DND-41 (cell line): ENCODE measurements at places on chromosomes 6 and 20.

GRCh38 chr6:101760843-101761621 lies 367.5 kb downstream of the GRIK2 start:
- DNase-seq = no peak
- H3K27me3 ChIP-seq = no peaks in the 10 kb centered on the region
- H3K4me1 ChIP-seq = no peaks in the 10 kb centered on the region
- H3K4me3 ChIP-seq = no peak overlapping the region
- H3K36me3 ChIP-seq = no peaks in the 10 kb centered on the region
- H3K27ac ChIP-seq = no peak overlapping the region

GRCh38 chr20:11379257-11380011 lies 538.3 kb upstream of the BTBD3 start:
- no peak overlapping the region for H3K27ac ChIP-seq
- no peaks in the 10 kb centered on the region for H3K27me3 ChIP-seq
- no peaks in the 10 kb centered on the region for H3K4me1 ChIP-seq
- H3K36me3 ChIP-seq = no peaks in the 10 kb centered on the region

GRCh38 chr20:53195876-53196610 lies 223.9 kb downstream of the TSHZ2 start:
- no peak overlapping the region for H3K4me3 ChIP-seq
- H3K27me3 ChIP-seq = peaks cover 40% of the 10 kb centered on the region
- DNase-seq = no peak
- H3K4me1 ChIP-seq = no peaks in the 10 kb centered on the region
- no peak overlapping the region for H3K27ac ChIP-seq

DNA sequence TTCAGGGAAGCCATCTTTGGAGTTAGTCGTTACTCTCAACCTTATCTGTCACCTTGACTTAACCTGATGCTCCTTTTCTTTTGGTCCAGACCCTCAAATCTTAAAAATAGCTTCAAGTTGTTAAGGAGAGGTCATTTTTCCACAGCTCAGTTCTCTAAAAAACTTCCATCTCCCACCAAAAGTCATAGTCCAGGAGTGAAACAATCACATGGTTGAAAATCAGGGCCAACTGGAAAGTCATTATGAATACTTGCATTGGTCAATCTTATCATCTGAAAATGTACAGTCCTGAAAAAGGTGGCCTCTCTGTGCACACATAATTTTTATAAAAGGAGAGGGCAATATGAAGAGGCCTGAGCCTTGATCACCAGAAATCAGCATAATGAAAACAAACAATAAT lies 195.7 kb downstream of the BCAS1 start:
- no peaks in the 10 kb centered on the region for H3K36me3 ChIP-seq
- no peak overlapping the region for H3K27ac ChIP-seq
- H3K4me1 ChIP-seq = peaks cover 40% of the 10 kb centered on the region
- H3K27me3 ChIP-seq = no peaks in the 10 kb centered on the region
- H3K4me3 ChIP-seq = no peak overlapping the region
- no peak for DNase-seq

DNA sequence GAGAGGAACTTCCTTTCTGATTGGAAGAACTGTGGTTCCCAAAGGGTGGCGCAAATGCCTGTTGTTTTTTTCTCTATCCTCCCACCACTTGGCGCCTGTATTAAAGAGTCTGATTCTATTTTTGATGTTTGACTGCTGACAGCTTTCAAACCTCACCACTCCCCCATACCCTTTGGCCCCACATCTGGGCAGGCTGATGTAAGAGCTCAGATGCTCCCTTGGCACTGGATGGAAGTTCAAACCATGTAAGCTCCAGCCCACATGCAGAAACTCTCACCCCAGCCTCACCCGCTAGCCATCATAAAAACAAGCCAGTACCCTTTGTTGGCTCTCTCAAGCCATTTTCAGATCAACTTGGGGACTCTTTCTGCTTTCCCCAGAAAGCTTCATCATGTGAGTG lies 20.0 kb upstream of the TMEM14A start:
- no peaks in the 10 kb centered on the region for H3K4me1 ChIP-seq
- H3K4me3 ChIP-seq = no peak overlapping the region
- no peak for DNase-seq
- no peak overlapping the region for H3K27ac ChIP-seq

- H3K4me3 ChIP-seq = no peak overlapping the region
- no peaks in the 10 kb centered on the region for H3K4me1 ChIP-seq
- no peaks in the 10 kb centered on the region for H3K36me3 ChIP-seq
- DNase-seq = no peak
These were observed 478.3 kb downstream of the TFAP2A start for GRCh38 chr6:9936551-9936950.

DNA sequence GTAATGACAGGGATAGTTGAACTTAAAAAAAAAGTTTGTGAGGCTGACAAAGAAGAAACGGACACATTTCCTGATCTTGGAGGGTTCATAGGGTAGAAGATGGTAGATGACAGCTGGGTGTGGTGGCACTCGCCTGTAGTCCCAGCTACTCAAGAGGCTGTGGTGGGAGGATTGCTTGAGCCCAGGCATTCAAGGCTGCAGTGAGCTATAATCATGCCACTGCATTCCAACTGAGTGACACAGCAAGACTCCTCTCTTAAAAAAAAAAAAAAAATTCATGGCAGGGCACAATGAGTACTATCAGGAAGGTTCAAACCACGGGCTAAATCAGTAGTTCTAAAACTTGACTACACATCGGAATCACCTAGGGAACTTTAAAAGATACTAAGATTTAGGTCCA lies 2.0 kb upstream of the MICA start:
- no peaks in the 10 kb centered on the region for H3K27me3 ChIP-seq
- peak overlapping the region; percentile 90 for H3K27ac ChIP-seq
- peak; percentile 43 for DNase-seq
- H3K4me3 ChIP-seq = peak overlapping the region; percentile 56; the same call in 1 of the 2 replicates
- H3K4me1 ChIP-seq = peaks cover 68% of the 10 kb centered on the region

DNA sequence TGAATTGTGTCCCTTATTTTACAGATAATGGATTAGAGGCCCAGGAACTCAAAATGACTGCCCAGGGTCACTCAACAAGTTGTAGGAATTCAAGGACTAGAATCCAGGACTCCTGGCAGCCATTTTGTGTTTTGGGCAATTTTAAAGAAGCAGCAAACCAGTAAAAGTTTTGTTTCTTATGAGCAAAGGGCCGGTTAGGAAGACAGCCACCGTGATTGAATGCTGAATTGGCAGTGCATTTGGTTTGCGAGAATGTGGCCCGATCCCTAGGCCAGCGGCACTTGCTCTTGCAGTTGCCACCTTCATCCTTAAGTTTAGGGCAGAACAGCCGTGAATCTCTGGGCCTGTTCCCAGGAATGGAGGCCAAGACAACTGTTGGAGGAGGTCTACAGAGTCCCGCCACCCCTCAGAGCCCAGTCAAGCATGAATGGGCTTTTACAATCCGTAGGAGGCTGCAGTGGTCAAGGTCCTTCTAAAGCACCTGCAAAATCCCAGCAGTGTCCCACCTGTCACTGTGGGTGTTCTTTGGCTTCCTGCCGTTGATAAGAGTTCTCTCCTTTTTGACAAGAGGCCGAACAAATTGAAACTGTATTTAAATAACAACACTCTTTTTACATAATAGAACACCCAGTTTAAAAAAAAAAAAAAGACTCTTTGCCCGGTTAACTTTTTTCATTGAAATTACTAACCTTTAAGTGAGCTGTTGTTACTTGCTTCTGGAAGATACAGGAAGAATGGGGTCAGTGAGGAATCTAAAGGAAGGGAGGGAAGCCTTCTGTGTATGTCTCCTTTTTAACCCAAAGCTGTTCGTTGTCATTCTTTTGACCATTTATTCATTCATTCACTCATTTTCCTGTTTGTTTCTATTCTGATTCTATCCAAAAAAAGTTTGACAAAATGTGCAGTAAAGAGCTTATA lies 68.7 kb downstream of the PHACTR2 start:
- DNase-seq = no peak
- no peaks in the 10 kb centered on the region for H3K4me1 ChIP-seq
- no peaks in the 10 kb centered on the region for H3K36me3 ChIP-seq
- peaks cover 3% of the 10 kb centered on the region for H3K27me3 ChIP-seq

- H3K27ac ChIP-seq = no peak overlapping the region
- no peaks in the 10 kb centered on the region for H3K36me3 ChIP-seq
- peaks cover 11% of the 10 kb centered on the region for H3K27me3 ChIP-seq
- no peak for DNase-seq
- H3K4me1 ChIP-seq = no peaks in the 10 kb centered on the region
- H3K4me3 ChIP-seq = no peak overlapping the region
These were observed 267.8 kb downstream of the ERMARD start for GRCh38 chr6:170018936-170019817.

GRCh38 chr6:75135876-75136275 lies 70.0 kb downstream of the COL12A1 start:
- no peak overlapping the region for H3K4me3 ChIP-seq
- no peaks in the 10 kb centered on the region for H3K4me1 ChIP-seq
- no peaks in the 10 kb centered on the region for H3K36me3 ChIP-seq
- no peak for DNase-seq
- H3K27ac ChIP-seq = no peak overlapping the region

DNA sequence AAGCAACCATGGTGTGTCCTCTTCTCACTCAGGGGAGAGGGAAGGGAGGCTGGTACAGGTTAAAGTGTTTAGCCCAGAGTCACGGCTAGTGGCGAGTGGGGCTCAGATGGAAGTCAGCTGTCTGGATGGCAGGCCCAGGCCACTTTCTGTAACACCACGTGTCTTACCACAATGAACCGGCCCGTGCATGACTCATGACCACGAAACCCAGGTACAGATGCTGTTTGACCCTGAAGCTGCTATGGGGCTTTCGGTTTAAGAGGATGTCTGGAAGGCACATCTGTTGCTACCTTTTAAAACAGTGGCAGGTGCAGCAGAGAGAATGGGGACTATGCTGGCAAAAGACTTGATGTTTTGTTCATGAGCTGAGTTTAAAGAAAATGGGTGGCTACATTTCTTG lies 36.5 kb upstream of the MPC1 start:
- peak overlapping the region; percentile 96 for H3K27ac ChIP-seq
- no peaks in the 10 kb centered on the region for H3K27me3 ChIP-seq
- peak; percentile 82 for DNase-seq

DNA sequence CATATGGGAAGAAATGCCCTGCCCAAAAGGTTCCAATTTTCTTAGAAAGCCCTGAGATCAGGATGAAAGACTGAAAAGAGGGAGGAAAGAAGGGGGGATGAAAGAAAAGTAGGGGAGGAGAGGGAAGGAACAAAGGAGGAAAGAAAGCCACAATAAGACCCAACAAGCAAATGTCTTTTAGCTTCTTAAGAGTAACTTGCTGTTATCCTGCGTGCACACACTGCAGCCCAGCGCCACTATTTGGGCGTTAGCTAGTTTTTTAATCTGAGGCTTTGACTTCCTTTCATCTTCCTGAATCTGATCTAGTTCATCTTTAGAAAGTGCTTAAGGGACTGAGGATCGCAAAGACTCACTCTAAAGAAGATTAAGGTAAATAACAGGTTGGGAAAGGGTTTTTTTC lies 77.4 kb upstream of the HDDC2 start:
- no peak overlapping the region for H3K4me3 ChIP-seq
- no peak overlapping the region for H3K27ac ChIP-seq
- DNase-seq = no peak
- H3K4me1 ChIP-seq = no peaks in the 10 kb centered on the region

GRCh38 chr6:26295691-26296555 lies 69.1 kb upstream of the BTN3A2 start:
- no peaks in the 10 kb centered on the region for H3K27me3 ChIP-seq
- H3K4me1 ChIP-seq = peaks cover 13% of the 10 kb centered on the region
- H3K27ac ChIP-seq = peak overlapping the region; percentile 59
- peak; percentile 41 for DNase-seq
- H3K36me3 ChIP-seq = no peaks in the 10 kb centered on the region
- H3K4me3 ChIP-seq = no peak overlapping the region

GRCh38 chr20:19956976-19957375 lies 60.2 kb upstream of the NAA20 start:
- H3K27ac ChIP-seq = no peak overlapping the region
- DNase-seq = no peak
- H3K4me3 ChIP-seq = no peak overlapping the region
